ENCODE measurements at places on chromosomes 5 and 9. TPM values are rescaled to one million over a fixed set of nuclear protein-coding genes. Genes with fewer than 3 reads are reported as not detected.

- DNase-seq = no peak
These were observed 7.3 kb upstream of the PTGER4 start for GRCh38 chr5:40672425-40672824.

GRCh38 chr5:160432787-160433186 is 11.1 kb downstream of the PTTG1 start:
- DNase-seq = no peak

Gene DOCK2
- 2.6 TPM for polyA plus RNA-seq

Gene BNC2
- polyA plus RNA-seq = 10.3 TPM

DNA sequence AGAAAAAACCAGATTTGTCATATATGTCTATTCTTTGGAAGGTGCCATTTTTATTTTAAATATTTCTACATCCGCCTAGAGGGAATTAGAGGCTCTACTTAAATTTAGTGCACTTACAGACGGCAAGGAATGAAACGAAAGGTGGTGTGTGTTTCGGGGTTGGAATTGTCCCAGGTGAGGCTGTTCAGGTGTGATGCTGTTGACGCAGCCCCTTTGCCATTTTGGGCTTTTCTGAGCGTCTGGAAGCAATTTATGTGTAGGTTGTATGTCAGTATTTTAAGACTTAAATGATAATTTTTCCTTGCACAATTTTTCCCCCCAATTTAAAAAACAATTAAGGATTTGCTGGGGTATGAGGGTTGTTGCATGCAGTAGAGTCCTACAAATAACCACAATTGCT is 2.0 kb downstream of the TENT4A start:
- DNase-seq = no peak

- no peak for DNase-seq
These were observed 74.7 kb upstream of the PCAT7 start for GRCh38 chr9:94480205-94480604.

DNA sequence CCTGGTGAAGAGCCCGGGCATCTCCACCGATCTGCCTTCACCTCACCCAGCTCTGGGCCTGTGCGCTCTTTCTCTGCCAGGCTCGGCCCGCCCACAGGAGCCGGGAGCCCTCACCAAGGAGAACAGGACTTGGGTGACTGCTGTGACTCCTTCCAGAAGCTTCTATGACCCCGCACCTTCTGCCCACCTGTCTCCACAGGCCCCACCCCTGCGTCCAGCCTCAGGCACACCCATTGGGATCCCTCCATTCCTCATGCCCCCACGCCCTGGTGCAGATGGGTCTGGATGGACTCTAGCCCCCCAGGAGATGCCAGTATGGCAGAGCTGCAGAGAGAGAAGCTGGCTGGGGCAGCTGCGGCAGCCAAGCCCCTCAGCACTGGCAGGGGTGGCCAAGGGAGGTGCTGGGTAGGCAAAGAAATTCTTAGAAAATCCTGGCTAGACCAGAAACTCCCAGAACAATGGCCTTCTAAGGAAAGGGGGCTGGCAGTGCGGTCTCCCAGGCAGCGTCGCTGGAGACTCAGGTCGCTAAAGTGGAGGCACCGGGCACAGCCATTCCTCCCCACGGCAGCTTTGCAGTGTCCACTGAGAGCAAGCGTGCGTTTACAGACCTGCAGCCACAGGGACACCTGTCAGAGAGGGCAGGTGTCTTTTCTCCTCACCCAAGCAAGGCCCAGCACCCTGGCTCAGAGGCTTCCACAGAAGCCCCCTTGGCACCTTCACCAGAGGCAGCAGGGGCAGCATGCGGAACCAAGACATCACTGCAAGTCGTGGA is 17.3 kb downstream of the LPCAT1 start:
- DNase-seq = no peak

GRCh38 chr9:122978601-122979000 is 37.8 kb downstream of the RABGAP1 start:
- no peak for DNase-seq

Gene BRD8
- 228 TPM for polyA plus RNA-seq

- no peak for DNase-seq
These were observed 48.9 kb upstream of the CDKN2AIPNL start for GRCh38 chr5:134460551-134460950.

DNA sequence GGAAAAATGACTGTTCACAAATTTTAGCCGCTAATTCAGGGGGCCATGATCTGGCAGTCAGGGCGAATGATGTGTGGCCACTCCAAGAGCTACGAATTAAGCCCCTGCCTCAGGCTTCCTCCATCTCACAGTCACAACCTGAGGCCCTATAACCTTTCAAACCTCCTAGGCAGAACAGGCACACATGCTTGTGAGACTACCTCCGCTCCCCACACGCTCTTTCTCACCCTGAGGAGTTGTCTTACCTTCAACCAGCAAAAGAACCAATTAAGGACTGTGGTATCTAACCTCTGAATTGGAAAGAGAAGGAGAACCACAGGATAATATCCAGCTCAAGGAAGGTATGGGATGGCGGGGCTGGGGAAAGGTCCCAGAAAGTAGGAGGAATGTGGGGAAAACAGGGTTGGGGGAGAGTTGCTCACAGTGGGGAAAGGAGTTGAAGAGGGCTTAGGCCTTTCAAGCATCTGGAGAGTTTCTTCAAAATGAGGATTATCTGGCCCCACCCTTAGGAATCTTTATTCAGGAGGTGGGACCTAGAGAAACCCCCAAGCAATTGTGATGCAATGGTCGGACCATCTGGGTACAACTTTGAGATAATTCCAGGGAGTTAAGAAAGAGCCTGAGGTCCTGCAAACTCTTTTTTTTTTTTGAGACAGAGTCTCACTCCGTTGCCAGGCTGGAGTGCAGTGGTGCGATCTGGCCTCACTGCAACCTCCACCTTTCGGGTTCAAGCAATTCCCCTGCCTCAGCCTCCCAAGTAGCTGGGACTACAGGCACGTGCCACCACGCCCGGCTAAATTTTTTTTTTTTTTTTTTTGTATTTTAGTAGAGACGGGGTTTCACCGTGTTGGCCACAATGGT is 5.5 kb downstream of the PCDH1 start:
- DNase-seq = no peak

DNA sequence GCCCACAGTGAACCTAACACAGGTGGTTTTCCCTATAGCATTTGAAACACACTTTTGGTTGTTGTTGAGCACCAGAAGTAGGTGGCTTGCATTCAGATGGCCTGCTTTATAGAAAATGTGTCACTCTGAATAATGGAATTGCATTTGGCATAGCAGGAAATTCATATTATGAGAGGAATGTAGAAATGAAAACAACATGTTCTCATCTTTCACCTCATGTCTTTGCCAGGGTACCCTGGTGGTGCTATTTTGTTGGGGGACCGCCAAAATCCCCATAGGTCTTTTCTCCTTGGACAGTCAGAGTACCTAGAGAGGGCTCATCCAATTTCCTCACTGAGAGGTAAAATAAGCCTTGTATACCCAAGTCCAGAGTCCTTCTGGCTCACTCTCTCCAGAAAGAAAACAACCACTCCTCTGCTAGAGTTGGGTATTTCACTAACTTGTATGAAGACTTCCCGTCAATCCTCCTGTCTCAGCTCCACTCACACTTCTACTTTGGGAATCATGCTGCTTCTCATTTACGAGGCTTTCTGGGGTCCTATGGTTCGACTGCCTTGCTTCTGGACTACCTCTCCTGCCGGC is 67.4 kb downstream of the MRPS27 start:
- DNase-seq = no peak

Gene FUT7
- not detected for polyA plus RNA-seq

DNA sequence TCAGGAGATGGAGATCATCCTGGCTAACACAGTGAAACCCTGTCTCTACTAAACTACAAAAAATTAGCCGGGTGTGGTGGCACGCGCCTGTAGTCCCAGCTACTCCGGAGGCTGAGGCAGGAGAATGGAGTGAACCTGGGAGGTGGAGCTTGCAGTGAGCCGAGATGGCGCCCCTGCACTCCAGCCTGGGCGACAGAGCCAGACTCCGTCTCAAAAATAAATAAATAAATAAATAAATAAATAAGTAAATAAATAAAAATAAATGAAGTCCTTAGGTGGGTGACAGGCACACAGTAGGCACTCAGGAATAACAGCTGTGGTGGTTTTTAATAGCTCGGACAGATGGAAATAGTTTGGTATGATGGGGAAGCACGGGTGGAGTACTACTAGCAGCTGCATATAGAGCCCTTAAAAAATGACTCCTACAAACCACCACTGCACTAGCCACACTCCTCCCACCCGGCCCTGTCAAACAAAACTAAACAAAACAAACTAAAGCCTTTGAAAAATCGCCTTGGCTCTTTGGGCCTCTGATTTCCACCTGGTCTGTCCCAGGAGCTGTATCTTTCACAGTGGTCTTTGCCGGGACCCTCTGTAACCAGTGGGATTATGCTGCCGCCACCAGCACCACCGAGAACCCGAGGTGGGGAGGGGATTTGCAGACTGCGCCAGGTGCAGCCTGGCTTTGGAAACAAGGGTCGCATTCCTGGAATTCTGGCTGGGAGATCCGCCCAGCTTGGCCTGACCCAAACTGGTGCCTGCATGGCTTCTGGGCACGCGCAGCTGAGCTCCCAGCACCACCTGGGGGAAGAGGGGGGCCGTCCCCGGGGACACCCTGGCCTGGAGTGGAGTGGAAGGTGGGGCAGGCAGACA is 5.1 kb upstream of the WDR5 start:
- DNase-seq = peak; percentile 46

DNA sequence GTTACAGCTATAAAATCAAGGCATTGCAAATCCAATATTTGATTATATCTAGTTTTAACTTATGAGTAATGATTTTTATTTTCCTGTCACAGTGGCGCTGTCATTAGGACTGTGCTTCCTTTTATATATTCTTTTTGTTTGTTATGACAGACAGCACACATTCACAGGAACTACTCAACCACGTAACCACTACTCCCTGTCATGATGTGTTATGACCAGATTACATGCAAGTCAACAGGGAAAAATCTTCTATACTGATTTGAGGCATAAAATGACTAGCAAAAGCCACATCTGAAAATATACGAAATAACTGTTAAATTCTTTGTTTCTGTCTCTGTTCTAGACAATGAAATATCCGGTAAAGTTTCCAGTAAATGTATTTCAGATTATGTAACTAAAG is 25.4 kb downstream of the SREK1 start:
- no peak for DNase-seq

GRCh38 chr9:114935119-114935518 is 4.7 kb upstream of the TNFSF8 start:
- DNase-seq = no peak

DNA sequence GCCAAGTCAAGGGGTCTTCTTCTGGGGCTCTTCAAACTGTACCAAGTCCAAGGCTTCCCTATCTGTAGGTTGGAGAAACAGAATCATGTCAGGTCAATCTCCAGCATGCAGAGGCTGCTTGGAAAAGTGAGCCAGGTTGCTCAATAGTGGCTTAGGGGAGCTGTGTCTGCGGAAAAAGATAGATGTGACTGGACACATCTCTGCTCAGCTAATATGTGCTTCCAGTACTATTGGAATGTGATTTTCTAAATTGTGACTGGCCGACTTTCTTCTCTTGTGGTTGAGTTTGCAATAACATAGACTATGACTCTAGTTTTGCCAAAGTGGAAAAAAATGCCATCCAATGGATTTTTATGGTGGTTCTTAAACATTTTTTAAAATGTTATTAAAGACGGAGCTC is 136.7 kb downstream of the BOD1 start:
- no peak for DNase-seq

DNA sequence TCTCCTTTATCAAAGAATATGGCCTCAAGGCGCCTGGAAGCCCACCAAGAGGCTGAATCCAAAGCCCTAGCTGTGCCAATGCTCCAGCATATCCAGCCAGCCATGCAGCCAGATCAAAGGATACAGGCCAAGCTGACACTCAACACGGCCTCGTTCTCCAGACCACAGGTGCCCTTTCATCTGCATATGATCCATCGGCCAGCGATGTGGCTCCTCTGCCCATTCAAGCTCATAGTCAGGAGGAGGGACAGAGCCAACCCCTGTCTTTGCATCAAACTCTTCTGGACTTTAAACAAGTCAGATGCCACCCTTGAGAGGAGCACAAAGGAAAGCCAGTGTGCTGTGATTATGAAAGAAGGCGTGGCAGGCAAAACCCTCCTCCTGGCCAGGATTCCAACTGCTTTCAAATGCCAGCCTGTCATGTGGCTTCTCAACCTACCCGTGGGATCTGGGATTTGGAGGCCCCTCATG is 42.5 kb downstream of the ADAM19 start:
- DNase-seq = no peak

DNA sequence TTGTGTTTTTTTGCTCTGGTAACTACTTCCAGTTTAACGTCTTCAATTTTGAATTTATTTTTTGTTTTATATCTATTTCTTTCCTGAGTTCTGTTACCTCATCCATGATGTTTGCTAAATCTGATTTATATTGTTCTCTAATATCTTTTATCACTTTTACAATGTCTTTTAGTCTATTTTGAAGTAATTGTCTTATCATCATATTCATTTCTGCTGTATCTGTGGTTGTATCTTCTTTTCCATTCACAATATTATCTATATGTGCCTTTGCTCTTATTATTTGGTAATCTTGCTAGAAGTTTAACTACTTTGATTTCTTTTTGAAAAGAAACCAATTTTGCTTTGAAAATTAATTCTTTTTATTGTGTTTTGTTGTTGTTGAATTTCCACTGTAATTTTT is 43.6 kb downstream of the OSMR start:
- no peak for DNase-seq

GRCh38 chr5:66174338-66174737 is 30.2 kb downstream of the SREK1 start:
- peak; percentile 24 for DNase-seq

- no peak for DNase-seq
These were observed 26.2 kb downstream of the ABO start for GRCh38 chr9:133248726-133249295.

Gene PTGR1
- 278 TPM for polyA plus RNA-seq

Gene PFN3
- polyA plus RNA-seq = 2.0 TPM

Gene IRGM
- 1.5 TPM for polyA plus RNA-seq

GRCh38 chr5:170732685-170733084 is 50.8 kb upstream of the GABRP start:
- no peak for DNase-seq

Gene IFNA2
- polyA plus RNA-seq = not detected

- DNase-seq = no peak
These were observed 131.4 kb downstream of the MCTP1 start for GRCh38 chr5:95153511-95153910.

Gene HSPB3
- not detected for polyA plus RNA-seq

DNA sequence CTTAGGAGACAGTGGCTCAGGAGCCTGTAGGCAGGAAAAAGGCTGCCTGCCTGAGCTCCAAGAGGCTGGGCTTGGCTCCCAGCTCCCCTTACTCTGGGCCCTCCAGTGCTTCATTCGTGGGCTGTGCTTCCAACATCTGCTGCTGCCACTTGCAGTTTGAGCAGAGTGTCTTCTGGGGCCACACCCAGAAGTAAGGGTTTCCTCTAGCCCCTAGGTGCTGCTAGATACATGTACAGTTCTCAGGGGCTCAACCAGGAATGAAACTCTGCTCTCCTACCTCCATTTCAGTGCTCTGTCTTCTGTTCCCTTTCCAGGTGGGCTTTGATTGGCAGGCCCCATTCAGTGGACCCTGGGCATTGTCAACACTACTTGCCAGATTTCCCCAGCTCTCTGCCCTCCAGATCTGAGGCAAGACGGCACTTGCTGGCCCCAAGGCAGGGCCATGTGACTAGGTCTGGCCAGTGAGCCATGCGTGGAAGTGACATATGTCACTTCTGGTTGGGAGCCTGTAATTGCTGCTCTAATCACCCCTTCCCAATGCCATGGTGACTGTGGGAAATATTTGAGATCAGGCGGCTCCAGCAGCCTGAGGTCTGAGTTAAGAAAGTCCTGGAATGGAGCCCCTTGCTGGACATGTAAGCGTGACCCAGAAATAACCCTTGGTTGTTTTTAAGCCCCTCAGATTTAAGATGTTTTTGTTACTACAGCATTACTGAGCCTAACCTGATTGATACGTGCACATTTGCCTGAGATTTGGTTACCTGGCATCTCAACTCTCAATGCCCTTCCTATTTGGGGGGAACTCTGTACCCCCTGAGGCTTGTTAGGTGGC is 9.4 kb upstream of the BOD1 start:
- DNase-seq = no peak
